Stromal cell of bone marrow (primary cell): ENCODE measurements at places on chromosomes 5 and 9.

GRCh38 chr5:117263231-117263630, 688.6 kb upstream of the SEMA6A start:
- DNase-seq: no peak

DNA sequence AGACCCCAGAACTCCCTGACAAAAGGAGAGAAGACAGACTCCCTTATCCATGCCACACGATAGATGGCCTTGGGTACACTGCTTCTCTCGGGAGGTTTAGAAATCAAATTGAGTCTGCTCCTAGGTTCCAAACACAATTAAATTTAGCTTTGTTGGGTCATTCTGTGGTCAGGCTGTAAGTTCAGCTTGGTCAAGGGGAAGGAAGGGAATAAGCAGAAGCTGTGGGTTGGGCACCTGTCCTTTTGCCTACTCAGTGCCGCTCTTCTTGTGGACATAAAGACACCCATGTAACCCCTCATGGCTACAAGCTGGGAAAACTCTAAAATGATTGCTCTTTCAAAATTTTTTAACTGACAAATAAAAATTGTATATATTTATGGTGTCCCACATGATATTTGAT, 19.1 kb upstream of the AK3 start:
- no peak for DNase-seq

- DNase-seq: no peak
Observed at GRCh38 chr5:132951897-132952296, 11.5 kb downstream of the AFF4 start.

- DNase-seq: no peak
Observed at GRCh38 chr5:112576298-112576925, 157.3 kb upstream of the EPB41L4A start.

DNA sequence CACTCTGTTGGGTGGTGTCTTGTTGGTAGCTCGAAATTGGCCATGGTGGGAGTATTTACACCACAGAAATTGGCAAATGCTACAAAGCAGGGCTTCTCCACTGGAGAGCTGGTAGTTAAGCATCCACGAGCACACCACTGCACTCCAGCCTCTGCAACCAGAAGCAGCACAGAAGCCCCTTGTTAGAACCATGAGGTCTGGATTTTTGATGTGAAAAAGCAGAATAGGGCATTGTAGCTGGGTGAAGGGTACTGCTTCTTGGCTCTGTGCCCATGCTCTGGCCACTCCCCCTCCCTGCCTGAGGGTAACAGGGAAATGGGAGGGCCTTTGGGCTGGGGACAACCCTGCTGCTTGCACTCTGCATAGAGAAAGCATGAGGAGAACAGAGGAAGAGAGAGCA, 81.2 kb upstream of the UBTD2 start:
- DNase-seq: no peak
